ENCODE measurements at places on chromosomes 16 and 17. TPM values are rescaled to one million over a fixed set of nuclear protein-coding genes. Genes with fewer than 3 reads are reported as not detected.

Gene SPATA22
- 0.22 TPM for total RNA-seq

Gene TLCD3A
- 22.3 TPM for total RNA-seq

Gene TBC1D26
- total RNA-seq: not detected

Gene CD300LB
- total RNA-seq: not detected

Gene TMIGD1
- total RNA-seq: not detected

Gene ACE
- total RNA-seq: 0.44 TPM

Gene TNFRSF13B
- not detected for total RNA-seq

Gene HCRT
- total RNA-seq: not detected

Gene TBX2
- total RNA-seq: 42.5 TPM

Gene CCL1
- total RNA-seq: not detected

Gene MT4
- not detected for total RNA-seq

Gene NKD1
- 0.14 TPM for total RNA-seq
